ENCODE measurements at places on chromosomes 4 and X.

GRCh38 chrX:74431797-74432196 lies 10.5 kb downstream of the SLC16A2 start:
- DNase-seq = no peak

- DNase-seq = no peak
These were observed 538 bp downstream of the STBD1 start for GRCh38 chr4:76306882-76307659.

- DNase-seq = no peak
These were observed 223.9 kb upstream of the EPHA5 start for GRCh38 chr4:65893957-65894755.

DNA sequence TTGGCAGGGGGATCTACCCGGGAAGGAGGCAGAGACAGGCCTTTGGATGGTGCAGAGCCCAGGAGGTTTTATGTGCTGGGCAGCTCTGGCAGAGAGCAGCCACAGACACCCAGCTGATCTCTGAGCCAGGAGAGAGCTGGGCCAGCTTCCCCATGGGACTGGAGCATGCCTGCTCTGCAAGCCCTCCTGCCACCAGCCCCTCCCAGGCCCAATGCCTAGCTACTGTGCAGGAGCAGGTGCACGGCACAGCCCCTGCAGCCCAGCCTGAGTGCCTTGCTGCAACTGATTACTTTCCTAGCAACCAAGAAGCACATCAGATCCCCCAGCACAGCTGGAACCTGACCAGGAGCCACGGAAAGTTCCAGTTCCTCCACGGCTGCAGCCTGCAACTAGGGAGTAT lies 57.8 kb upstream of the BEND2 start:
- no peak for DNase-seq

DNA sequence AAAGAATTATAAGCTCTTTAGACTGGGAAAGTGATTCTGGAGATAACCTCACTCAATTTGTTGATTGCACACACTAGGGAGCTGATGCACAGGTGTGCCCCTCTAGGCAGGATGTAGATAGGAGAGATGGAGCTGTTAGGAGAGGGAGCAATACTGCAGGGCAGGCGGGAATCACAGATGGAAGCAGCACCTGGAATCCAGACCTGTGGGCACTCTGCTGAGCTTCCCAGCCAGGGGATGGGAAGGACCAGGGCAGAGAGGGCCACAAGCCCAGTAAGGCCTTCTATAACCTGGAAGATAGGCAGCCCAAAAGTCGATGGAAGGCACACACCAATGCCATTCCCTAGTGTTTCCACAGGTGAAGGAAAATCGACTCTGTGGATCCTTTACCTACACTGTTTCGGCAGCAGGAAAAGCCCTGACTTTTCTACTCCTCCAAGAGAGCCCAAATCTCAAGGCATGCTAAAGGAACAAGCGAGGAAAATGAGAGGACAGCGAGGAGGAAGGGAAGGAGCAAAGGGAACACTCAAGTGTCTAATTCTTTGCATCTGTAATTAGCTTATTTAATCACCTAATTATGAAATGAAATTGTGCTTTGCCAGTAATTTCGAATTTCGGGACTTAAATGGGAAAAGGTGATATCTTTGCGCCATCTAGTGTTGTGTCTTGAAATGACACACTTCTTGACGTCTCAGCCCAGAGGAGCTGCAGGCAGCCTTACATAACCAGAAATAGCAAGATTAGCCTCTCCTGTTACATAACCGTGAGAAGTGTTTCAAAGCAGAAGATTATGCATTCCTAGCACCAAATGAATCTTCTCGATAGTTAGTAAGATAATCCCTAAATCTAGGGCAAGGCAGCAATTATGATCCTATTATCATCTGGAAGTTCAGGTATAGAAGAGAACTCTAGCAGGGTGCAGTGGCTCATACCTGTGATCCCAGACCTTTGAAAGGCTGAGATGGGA lies 31.0 kb upstream of the TLR3 start:
- no peak for DNase-seq

GRCh38 chr4:29131304-29131703 lies 1588.9 kb upstream of the PCDH7 start:
- no peak for DNase-seq

- no peak for DNase-seq
These were observed 87.5 kb downstream of the NSUN7 start for GRCh38 chr4:40837094-40837870.

GRCh38 chr4:143558823-143559756 lies 45.6 kb downstream of the SMARCA5 start:
- peak; percentile 47 for DNase-seq

DNA sequence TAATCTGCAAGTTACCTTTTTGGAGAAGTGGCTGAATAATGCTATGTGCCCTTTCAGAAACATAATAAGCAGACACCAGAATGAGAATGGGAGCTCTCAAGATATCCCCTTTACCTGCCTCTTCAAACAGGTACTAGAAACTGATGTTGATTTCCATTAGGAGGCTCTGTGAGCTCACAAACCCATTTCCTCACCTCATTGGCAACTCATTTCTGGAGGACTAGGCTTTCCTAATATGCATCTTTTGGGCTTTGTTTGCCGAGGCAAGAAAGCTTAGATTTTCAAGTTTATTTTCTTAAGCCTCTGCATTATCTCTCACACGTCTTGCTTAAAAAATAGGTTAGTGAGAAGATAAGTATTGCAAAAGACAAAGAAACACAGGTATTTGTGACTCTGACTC lies 313.1 kb upstream of the IRS4 start:
- no peak for DNase-seq

DNA sequence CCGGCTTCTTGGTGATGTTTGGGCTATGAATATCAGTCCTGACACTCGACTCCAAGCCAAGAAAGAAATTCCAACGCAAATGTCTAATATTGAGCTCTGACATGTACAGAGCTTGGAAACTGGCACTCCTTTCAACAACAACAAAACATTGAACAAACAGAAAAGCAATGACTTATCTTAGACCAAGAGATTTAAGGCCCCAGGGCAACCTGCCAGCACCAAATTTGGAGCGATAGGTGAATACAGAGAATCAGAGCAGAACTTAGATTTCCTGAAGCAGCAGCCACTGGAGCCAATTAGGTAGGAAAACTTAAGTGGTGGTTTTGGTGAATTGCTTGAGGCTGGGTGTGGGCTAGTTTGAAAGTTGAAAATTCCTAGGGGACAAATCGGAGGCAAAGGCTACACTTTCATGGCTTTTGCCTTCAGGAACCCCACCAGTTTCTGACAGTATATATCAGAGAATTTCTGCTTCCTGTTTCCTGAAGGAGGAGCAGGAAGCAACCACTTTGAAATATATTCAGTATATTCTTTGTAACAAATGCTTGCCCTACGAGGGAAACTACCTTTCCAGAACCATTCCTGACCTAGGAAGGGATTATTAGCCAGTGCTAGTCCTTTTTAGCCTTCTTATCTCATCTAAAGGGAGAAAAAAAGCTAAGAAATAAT lies 10.1 kb upstream of the FMR1 start:
- no peak for DNase-seq

- no peak for DNase-seq
These were observed 5.3 kb upstream of the ARAP2 start for GRCh38 chr4:36249610-36250009.

DNA sequence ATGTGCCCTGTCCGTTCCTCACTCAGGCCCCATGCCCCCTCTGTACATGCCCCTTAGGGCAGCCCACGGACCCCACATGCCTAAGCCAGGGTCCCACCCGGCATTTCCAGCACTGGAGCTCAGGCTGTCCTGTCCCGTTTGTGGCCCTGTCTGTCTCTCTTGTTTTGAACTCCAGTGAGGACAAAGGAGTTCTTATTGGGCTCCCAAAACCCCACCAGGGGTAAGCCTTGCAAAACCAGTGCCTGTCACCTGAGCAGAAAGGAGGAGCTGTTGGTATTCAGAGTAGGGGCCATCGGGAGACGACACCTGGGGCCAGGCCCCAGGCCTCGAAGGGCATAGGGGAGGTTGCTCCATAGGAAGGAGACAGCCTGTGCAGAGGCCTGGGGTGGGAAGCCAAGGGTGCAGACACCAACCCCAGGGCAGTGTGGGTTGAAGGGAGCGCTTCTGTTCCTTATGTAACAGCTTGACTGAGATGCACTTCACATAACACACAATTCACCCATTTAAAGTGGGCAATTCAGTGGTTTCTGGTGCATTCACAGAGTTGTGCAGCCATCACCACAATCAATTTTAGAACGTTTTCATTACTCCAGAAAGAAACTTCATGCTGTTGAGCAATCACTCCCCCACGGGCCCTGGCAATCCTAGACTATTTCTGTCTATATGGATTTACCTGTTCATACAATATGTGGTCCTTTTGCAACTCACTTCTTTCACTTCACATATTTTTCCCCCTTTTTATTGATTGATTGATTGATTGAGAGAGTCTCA lies 31.7 kb downstream of the MAN2B2 start:
- no peak for DNase-seq

DNA sequence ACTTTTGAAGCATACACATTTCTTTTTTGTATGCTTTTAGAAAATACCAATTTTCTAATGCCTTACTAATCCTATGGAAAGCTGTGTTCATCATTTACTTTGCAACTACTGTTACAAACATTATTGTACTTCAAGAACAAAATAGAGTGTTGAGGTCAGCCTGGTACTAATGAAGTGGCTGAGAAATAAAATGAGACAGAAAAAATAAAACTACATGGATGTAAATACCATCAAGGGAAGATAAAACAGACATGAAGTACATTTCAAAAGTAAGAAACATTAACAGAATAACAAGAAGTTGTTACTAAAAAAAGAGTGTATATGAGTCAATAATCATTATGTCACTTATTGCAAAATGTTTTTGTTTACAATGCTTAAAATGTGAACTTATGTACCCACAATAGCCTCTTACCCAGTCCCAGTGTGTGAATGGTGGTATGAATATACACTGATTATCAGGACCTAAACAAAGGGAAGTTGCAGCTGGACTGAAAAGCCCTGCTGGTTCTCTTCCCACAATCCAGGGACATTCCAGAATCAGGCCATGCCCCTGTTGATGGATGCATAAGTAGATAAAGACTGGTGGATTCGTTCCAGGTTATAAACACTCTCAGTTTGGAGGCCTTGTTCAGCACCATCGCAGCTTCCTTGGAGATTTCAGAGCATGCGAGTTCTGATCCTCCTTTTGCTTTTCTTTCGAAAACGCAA lies 2.4 kb upstream of the CSN3 start:
- DNase-seq = no peak

GRCh38 chrX:109934935-109935334 lies 68.0 kb upstream of the TMEM164 start:
- no peak for DNase-seq

- no peak for DNase-seq
These were observed 35.2 kb downstream of the DTHD1 start for GRCh38 chr4:36316607-36317006.

- no peak for DNase-seq
These were observed 17.5 kb downstream of the RBMX2 start for GRCh38 chrX:130419263-130419662.

DNA sequence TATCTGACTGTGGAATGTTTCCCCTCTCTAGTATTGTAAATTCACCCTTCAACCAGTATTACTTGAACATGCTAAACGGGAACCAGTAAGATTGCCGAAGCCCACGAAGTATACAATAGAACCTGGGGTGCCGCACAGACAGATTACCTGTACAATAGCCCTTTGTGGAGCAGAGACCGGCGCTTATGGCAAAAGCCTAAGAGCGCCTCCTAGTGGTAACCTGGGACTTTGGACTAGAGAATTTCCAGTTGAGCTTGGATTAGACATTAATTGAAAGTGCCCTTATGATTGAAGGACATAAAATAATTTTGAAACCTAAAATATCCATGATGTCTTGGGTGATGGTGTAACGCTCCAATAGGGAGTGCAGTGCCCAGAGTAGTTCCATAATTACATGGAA lies 14.1 kb downstream of the ZNF157 start:
- DNase-seq = peak; percentile 54

- DNase-seq = no peak
These were observed 3.4 kb downstream of the TENM3 start for GRCh38 chr4:182246401-182247205.

DNA sequence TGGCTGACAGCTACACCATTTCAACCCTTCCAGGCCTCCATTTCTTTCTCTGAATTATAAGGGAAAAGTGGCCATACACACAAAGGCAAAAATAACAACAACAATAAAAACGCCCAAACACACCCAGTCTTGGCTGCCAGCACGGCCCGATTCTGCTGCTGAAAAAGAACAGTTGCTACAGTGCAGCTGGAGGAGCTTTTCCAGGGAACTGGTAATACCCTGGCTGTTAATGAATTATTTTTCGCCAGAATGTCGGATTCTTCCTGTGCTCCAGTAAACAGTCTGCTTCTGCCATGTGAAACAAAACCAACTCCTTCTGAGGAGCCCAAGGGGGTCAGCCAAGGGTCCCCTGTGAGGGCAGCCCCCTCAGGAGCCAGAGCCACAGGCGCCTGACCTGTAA lies 6.6 kb downstream of the RAI2 start:
- no peak for DNase-seq

- DNase-seq = peak; percentile 48
These were observed 531 bp downstream of the DGKQ start for GRCh38 chr4:972651-973424.

DNA sequence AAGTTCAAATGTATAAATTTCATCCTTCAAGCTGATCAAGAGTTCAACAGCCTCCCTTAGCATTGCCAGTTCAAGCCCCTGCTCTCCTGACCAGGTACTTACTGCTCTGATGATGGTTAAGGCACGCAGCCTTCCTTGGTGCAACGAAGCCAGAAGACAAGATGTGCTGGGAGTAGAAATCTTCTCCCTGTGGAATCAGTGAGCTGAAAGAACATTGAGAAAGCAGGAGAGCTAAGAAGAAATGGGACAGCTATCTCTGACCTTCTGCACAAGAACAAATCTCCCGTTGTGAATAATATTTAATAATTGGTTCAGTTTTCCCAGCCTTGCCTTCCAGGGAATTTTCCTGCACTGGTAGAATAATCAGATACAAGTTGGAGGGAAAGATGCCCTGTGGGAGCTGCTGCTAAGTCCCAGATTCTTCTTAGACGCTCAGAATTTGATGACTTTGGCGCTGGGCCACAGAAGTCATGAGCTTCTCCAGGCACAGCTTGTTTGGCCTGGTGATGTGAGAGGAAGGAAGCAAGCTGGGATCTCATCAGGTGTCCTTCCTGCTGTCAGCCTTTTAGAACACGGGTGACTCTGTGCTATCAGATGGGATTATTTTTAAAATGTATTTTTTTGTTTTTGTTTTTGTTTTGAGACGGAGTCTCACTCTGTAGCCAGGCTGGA lies 77.8 kb downstream of the CD38 start:
- DNase-seq = no peak

DNA sequence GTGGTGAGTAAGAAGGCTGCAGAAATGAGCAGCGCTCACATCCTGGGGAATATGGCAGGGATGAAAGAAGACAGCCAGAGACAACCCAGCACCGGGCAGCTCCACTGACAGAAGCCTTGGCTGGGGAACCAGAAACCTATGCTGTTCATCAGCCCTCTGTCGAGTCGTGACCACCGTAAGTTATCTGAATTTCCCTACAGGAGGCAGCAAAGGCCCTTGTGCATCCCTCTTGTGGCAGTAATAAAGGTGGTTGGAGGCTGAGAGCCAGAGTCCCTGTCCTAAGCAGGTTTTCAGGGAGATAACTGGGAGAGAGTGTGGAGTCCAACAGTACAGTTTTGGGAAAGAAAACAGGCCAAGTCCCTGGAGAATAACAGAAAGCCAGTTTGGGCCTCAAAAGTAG lies 194.0 kb upstream of the BOD1L1 start:
- DNase-seq = no peak

All from effector CD8-positive, alpha-beta T cell (primary cell).